ENCODE measurements at places on chromosomes 11 and 22.

GRCh38 chr22:29255064-29255621 lies 12.6 kb downstream of the RHBDD3 start:
- DNase-seq: no peak

- no peak for DNase-seq
Measured at GRCh38 chr11:4065601-4066377, 28.8 kb upstream of the RRM1 start.

GRCh38 chr11:64747961-64748665 lies 4.2 kb upstream of the RASGRP2 start:
- no peak for DNase-seq

- no peak for DNase-seq
Measured at GRCh38 chr11:62124186-62125113, 639 bp downstream of the INCENP start.

DNA sequence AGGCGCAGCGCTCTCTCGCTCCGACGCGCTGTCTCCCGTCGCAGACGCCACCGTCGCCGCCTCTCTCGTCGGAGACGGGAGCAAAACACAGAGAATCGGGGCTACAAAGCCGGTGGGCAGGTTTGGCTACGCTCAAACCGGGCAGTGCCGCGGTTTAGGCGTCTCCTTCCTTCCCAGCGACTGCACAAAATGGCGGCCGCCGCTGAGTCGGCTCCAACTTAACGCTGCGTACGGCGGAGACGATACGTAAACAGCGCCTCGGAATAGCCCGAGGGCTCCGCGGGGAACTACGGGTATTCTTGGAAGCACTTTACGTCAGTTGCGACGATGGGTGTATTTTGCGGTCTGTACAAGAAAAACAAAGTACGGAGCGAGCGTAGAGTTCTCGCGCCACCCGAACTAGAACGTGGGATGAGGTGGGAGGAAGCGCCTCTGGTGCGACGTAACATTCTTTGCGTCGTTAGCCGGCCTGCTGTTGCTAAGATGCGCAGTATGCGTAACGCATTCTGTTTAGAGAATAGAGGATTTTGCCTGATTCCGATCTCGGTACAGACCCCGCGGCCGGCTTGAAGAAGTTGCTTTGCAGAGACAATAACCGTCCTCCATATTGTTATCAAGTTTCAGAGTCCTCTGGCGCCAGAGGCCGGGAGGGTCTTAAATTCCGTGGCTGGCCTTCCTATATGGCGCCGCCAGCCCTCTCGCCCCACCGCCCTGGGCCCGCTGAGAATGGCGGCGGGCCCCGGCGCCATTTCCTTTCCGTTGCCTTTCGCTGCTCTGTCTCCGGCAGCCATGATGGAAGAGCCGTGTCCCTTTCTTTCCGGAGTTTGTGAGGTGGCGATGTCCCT lies at the start of gene DDX17:
Gene DDX17, minus strand, starts transcription at position 194 of the 845 bp plus-strand sequence.
- peak; percentile 83 for DNase-seq

DNA sequence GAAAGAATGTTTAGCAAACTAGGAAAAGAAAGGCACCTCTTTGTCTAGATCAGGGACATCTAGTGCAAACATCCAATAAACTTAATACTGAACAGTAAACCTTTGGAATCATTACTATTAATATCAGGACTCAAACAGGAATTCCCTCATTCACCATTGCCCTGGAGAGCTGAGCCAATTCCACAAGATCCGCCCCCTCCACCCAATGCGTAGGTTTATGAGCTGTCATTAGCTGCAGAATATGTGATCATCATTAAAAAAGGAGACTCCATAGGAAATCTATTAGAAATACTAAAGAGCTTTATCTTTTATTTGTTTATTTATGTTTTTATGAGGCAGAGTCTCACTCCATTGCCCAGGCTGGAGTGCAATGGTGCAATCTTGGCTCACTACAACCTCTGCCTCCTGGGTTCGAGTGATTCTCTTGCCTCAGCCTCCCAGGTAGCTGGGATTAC lies 5.5 kb downstream of the IL17REL start:
- DNase-seq: no peak

DNA sequence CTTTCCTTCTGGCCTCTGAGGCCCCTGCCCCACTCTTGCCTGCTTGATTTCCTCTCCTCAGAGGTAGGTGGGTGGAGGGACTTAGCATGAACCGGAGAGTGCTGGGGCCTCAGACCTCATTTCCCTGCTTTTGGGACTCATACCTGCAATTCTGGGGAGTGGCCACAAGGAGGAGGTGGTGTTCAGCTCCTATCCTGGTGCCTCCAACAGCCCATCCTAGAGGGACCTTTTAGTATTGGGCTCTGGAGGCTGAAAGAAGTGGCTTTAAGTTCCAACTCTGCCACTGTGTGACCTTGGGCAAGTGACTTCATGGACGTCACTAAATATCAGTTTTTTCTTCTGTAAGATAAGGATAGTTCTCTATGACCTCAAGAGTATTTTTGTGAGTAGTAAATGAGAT lies 98.6 kb downstream of the KIAA1671 start:
- no peak for DNase-seq

- DNase-seq: no peak
Measured at GRCh38 chr11:8312986-8313385, 49.3 kb upstream of the LMO1 start.

DNA sequence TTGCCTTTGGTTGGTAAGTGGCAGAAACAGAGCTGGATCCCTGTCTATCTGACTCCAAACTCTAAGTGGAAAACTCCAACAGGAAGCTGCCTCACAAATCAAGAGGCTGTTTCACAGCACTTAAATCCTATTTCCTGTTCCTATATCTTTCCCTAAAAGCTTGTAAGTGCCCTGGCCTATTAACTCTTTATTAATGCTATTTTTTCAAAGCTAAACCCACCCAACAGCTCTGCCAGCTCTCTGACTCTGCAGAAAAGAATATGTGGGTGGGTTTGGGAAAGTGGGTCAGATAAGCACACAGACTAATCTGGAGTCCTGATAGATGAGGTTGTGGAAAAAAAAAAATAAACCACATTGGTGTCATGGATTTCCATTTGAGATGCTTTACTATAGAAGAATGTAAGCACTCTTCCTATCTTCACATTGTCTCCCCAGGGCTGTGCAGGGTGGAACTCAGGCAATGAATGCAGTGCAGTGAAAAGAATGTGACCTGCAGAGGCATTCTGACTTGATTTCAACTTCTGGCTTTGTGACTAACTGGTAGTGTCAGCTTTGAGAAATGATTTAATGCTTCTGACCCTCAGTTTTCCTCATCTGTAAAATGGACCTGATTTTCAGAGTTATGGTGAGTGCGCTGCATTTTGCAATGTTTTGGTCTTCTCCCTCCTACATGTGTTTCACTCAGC lies 125.6 kb downstream of the AASDHPPT start:
- DNase-seq: no peak

DNA sequence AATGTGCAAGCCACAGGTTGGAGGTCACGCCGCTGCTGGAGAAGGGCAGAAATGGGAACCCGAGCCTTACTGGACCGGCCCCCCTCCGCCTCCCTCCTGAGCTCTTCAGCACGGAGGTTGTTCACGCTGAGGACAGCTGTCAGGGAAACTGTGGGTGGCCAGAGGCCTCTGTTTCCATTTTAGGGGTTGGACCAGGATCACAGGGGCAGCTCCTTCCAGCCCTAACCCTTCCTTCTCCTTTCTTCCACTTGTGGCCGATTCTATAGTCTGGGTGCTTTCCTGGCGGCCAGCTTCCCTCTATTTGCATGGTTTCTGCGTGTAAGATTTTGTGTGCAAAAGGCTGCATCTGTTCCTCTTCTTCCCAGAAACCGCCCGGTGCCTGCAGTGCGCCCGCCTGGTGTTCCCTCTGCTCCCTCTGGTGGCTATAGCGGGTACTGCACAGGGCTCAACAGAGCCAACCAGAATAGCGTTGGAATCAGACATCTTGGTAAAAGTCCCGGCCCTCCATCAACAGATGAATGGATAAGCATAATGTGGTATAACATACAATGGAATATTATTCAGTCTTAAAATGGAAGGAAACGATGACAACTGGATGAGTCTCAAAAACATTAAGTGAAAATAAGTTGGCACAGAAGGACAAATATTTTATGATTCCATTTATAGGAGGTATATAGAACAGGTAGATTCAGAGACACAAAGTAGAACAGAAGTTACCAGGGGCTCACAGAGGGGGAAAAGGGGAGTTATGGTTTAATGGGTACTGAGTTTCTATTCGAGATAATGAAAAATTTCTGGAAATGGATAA lies 8.4 kb upstream of the SLC22A8 start:
- peak; percentile 6 for DNase-seq

DNA sequence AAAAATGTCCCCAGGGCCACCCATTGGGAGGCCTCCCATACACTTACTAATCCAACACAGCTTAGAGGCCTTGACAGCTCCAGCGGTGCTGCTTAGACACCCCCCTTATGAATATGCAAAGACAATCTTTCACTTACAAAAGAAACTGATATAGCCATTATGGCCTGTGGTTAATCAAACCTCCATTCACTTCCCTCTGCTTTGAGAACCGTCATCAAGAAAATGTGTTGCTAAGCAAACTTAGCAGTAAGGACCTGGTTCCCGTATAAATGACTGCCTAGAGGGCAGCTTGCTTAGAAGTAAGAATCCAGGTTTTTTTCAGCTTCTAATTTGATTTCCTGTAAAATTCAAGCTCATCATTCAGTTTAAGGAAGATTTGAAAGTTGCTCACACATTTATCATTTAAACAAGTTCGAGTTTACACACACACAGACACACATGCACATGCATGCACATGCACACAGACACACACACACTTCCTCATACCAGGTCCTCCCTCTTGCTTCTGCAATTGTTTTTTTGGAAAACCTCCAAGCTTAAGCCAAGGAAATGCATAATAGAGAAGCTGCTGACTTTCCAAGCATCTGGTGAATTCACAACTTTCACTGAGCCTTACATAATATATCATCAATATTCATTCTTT lies 137.7 kb upstream of the BLID start:
- no peak for DNase-seq

- no peak for DNase-seq
Measured at GRCh38 chr11:72630104-72630852, 43.9 kb downstream of the PDE2A start.

DNA sequence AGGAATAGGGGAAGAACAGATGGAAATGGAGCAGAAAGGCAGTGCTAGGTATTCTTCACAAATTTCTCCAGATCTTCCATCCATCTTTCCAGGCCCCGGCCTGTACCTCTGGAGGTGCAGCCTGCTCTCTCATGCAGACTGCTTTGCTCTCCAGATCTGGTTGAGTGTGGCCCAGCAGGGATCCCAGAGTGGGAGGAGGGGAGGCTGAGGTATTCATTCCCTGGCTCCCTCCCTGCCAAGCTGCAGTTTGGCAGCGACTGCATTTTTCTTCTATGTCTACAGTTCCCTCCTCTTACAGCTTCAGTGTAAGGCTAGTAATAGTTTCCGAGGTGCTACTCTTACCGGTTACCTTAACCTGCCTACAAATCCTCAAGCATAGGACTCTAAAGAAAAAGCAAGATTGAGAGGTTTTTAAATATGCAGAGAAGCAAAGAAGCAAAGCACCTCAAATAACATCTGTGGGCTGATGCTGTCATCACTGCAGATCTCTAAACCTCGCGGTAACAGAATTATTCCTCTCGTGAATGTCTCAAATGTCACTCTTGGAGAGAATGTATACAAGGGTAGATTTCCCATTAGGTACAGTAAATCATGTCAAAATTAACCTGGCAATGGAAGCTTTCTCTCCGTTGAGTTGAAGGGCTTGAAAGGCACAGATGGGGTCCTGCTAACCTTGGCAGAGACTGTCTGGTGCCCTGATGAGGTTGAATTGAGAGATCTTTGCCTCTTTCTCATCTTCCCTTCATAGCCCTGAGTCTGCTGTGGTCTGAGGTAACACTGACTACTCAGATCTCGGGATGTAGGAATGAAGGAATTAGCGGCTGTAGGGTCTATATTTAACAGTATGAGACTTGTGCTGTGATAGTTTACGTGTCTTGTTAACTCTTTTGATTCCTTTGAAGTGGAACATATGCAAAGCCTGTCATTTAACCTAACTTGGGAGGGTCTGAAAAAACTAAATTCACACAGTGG lies 297.9 kb upstream of the C11orf87 start:
- no peak for DNase-seq

GRCh38 chr11:45922425-45923082 lies at the start of gene LARGE2:
Gene LARGE2, plus strand, starts transcription at chr11:45922656. Its CDS starts 227 bp downstream, at chr11:45922883.
- no peak for DNase-seq

DNA sequence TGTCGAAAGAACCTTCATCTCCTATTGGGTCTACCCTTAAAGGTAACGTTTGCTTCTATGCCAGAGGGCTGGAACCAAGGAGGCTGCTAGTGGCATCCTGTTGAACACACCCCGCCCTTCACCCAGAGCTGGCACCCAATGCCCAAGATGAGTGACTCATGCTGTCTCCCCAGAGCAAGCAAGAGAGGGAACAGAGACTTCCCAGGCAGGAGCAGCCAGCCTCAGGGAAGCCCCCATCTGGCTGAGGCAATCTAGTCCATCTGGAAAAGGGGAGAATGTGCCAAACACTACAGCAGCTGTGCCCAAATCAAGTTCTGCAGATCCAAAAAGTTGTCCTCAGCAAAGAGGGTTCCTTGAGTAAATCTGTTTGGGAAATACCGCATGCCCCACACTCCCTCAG lies 91.9 kb upstream of the TP53I11 start:
- no peak for DNase-seq

DNA sequence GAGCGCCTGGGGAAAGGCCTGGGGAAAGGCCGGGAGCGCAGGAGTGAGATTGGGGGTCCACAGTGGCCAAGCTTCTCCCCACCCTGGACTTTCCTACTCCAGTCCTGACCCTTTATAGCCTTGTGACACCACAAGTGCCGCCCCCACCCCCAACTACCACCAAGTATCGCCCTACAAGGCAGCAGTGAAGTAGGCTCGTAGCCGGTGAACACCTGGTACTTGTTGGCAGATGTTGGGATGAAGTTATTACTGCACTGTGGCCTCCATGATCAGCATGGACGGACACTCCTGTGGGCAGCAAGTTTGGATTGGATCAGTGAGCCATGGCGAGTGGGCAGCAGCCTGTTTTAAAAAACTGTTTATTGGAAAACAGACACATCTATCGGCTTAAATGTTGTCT lies 45.0 kb downstream of the EIF3F start:
- no peak for DNase-seq

DNA sequence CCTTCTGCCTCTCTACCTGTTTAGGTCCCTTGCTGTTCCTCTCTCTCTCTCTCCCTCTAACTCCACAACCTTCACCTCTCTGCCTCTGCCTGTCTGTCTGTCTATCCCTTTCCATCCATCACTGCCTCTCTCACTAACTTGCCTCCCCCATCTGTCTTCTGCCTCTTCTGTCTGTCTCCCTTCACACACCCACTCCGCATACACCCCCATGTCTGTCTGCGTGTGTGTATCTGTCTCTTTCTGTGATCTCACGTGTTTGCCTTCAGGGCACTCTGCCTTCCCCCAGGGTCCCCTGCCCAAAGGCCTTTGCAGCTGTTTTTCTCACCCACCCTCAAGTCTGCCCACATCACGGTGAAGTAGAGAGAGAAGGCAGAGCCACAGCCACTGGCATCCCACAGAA lies 7.9 kb downstream of the RTN4RL2 start:
- DNase-seq: no peak

GRCh38 chr11:11288972-11289616 lies 64.0 kb downstream of the CSNK2A3 start:
- DNase-seq: no peak

DNA sequence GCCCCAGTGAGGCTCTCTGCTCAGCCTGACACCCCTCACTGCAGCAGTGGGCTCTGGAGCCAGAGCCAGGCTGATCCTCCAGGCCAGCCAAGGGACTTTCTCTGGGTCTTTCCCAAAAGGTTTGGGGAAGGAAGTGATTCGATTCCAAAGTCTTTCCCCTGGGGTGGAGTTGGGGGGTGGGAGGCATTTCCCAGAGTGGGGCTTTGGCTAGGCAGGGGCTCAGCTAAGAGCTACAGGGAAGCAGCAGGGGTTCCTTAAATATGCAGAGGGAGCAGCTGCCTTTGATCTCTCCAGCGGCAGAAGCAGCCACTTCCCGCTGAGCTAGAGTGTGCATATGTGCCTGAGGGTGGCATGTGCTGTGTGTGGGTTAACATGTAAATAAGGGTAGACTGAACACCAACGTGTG lies 192.9 kb downstream of the INSC start:
- no peak for DNase-seq

All from SIG-M5 (cell line).